Natural killer cell (primary cell): ENCODE measurements at places on chromosomes 16 and 17.

- no peak for DNase-seq
These were observed 387.4 kb downstream of the CPPED1 start for GRCh38 chr16:12416136-12416787.

DNA sequence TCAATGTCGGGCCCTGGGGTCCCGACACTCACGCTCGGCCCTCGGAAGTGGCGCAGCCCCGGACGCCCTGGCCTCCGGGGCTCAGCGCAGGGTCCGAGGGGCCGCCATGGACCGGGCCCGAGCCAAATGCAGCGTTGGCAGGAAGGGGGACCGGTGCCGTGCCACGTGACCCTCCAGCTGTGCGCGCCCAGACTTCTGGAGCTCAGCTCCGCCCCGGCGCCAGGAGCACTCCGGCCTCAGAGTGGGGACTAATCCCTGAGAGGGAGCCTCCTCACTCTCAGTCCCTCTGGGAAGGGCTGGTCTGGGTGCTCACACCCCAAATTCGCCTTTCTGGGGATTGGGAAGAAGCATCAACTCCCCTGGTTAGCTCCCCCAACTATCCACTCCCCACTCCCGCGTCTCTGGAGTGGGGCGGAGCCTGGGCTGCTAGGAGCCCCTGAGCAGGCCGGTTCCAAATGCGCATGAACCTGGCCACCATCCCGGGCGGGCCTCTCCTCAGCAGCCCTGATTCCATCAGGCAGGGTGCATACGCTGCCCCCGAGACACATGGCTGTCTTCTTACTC is at the start of gene B3GNT9:
TSS of gene B3GNT9 (minus strand) at position 166 of the 564 bp plus-strand sequence. CDS start 513 bp downstream, outside the sequence.
- DNase-seq = peak; percentile 56

GRCh38 chr17:7114875-7115614 is 423 bp upstream of the ASGR2 start:
- DNase-seq = no peak

DNA sequence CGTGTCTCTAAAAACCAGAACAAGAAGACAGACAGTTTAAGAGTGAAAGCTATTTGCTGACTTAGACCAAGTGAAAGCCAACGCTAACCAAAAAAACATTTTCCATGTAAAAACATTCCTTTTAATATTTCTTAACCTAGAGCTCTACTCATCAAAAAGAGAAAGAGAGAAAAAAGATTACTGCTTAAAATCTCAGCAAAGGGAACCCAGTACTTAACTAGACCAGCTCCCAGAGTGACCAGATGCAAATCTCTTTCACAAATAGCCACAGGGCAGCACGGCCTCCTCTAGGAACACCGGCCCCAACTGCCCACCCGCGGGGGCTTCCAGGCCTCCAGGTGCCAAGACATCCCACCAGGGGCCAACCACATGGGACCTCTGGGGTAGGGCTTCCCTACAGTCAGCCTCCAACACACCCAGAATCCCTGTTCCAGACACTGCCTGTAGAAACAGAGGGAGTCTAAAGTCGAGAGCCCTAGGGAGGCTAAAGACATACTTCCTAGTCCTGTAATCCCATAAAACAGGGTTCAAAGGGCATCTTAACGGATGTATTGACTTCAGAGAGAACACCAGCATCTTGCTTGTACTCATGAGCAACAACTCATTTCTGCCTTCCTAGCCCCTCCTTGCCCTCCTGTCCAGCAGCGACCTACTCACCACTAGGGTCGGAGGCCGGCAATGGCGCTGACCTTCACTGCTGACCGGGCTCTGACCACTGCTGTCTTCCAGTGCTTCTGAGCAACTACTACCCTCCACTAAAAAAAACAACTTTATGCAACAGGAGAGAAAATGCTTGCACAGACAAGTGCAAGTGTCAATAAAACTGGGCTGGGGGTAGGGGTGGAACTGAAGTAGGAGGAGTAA is 21.3 kb downstream of the ZCCHC14 start:
- DNase-seq = no peak

DNA sequence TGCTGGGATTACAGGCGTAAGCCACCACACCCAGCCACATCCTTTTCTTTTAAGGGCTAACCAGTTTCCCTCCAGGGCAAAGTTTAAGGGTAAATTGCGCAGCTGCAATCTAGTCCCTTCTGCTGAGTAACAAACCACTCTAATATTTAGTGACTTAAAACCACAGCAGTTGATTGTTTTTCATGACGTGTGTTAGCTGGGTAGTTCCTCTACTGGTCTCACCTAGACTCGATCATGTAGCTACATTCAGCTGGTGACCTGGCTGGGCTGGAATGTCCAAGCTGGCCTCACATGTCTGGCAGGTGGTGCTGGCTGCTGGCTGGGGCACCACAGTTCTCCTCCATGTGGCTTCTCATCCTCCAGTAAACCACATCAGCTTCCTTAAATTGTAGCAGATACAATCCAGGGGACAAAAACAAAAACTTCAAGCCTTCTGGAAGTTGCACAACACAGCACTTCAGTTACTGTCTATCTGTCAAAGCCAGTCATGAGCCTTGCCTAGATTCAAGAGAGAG is 75.5 kb downstream of the GPRC5B start:
- DNase-seq = no peak

GRCh38 chr16:10576390-10577304 is 3.8 kb downstream of the EMP2 start:
- DNase-seq = no peak

DNA sequence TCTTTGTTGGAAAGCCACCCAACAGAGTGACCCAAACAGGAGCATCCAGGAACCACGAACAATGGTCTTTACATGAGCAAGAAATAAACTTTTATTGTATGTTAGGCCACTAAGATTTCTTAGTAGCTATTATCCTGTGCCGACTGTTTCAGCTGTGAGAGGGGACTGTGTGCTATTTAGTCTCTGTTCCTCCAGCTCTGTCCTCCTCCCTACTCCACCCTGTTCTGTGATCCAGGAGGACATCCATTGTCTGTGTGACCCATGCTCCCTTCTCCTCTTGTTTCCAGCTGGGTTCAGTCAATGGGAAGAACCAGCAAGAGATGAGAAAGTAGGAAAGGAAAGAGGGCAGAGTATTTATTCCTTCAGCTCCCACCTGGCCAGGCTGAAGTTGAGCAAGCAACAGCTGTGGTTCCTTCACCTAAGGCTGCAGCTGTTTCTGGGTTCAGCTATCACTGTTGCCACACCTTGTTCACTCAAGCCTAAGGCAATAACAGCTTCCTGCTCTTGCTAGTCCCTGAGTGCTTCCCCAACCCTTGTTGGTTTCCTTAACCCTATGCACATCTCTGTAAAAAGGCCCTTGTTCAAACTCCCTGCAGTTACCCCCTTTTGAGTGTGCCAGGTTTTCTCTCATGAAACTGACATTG is 14.9 kb upstream of the B4GALNT2 start:
- DNase-seq = no peak
